Hindlimb muscle (tissue), 1 donor: ENCODE measurements at places on chromosomes 16 and 17. TPM values are rescaled to one million over a fixed set of nuclear protein-coding genes. Genes with fewer than 3 reads are reported as not detected.

- no peak for DNase-seq
Observed at GRCh38 chr16:68257906-68258800, 6.2 kb upstream of the SLC7A6 start.

Gene CNTNAP1
- polyA plus RNA-seq = 12.1 TPM

DNA sequence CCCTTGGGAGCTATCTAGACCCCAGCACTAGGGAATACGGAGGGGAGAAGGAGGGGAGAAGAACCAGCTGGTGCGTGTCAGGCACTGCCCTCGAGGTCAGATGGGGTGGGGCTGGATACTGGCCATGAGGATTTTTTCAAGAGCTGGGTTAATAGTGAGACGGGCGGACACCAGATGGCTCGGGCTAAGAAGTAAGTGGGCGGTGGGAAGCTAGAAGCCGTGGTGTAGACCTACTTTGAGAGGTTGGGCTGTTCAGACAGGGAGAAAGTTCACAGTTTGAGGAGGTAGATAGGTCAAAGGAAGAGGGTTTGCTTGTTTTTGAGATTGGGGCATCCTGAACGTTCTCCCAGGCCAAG lies 303.8 kb downstream of the SEC14L1 start:
- DNase-seq = no peak

DNA sequence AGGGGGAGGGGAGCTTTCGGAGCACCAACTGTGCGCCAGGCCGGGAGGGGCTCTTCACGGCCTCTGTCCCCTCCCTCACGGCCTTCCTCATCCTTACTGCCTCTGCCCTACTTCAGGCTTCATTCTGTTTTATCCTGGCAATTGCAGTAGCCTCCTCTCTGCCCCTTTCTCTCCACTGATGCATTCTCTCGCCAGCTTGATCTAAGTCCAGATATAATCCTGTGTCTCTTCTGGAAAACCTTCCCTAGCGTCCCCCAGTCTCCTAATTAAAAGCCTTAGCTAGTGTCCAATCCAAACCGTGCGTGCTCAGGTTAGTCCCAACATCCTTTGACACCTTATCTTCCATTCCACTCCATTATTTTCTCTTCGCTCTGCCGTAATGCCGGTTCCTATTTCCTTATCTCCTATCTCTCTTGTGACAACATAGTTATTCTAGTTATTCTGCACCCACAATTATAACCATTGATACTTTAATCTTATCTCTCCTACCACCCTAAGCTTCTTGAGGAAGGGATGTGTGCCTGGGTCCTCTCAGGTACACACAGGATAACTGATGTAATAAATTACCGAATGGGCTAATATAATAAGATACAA lies 869 bp downstream of the ZNF48 start:
- DNase-seq = no peak

Gene ITGAX
- polyA plus RNA-seq = 2.9 TPM

GRCh38 chr16:3121851-3122467 lies 9.6 kb downstream of the ZNF205 start:
- peak; percentile 62 for DNase-seq

- DNase-seq = no peak
Observed at GRCh38 chr16:19940195-19940594, 55.5 kb upstream of the GPRC5B start.

- no peak for DNase-seq
Observed at GRCh38 chr17:77096570-77097214, 44.1 kb upstream of the SEC14L1 start.

DNA sequence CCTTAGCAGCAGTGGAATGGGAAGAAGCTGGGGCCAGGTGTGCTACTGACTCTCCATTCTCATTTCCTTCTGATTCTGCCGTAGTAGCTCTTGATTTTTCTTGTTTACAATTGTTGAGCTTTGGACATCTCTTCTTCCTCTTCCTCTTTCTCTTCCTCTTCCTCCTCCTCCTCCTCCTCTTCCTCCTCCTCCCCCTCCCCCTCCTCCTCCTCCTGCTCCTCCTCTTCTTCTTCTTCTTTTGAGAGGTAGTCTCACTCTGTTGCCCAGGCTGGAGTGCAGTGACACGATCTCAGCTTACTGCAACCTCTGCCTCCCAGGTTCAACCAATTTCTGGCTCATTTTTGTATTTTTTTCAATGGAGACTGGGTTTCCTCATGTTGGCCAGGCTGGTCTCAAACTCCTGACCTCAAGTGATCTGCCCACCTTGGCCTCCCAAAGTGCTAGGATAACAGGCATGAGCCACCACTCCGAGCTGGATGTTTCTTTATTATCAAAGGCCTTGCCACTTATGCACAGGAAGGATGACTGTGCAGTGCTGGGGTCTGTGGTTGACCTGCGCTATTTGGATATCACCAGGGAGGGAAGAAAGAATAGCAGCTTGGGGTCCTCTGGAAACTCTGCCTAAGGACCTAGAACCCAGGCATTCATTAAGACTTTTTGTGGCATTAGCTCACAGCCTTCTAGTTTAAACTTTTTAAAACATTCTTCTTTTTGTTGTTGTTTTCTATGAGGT lies 127.8 kb upstream of the KCNJ16 start:
- DNase-seq = no peak
